ENCODE measurements at places on chromosomes 7 and 10.

DNA sequence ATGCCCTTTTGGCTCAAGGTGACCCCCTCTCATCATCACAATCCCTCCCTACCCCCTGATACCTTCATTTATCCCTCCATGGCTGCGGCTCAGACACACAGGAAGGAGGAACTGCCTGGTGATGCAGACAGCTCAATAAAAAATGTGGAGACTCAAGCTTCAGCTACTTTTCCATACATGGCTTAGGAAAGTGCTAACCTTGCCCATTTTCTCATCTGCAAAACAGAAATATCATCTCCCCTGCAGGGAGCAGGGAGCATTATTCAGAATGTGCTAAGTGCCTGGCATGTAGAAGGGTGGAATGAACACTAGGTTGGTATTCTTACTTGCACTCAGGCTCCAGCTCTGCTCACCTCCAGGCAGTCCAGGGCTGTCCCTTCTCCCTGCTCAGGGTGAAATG is 23.8 kb downstream of the CXCL12 start:
- no peak for DNase-seq

- DNase-seq = no peak
Observed at GRCh38 chr10:33808475-33808874, 474.0 kb upstream of the NRP1 start.

- no peak for DNase-seq
Observed at GRCh38 chr7:975702-976473, 539 bp upstream of the COX19 start.

GRCh38 chr7:11829954-11830353 is 2.0 kb downstream of the THSD7A start:
- DNase-seq = no peak

- no peak for DNase-seq
Observed at GRCh38 chr10:3102720-3103427, 35.5 kb downstream of the PFKP start.

DNA sequence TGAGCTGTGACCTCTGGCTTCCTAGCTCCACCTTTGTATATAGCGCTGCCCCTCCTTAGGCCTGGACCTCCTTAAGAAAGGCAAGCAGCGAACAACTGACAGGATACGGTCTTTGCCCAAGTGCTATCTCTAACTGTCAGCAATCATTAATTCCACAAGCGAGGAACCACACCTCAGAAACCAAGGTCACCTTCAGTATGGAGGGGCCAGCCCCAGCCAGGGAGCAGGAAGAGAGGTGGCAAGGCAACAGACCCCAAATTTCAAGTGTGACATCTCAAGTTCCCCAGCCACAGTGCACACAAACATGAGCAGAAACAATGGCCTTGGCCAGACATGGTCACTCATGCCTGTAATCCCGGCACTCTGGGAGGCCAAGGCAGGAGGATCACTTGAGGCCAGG is 4.8 kb upstream of the AOC1 start:
- no peak for DNase-seq

GRCh38 chr10:74949843-74950765 is 123.7 kb downstream of the KAT6B start:
- no peak for DNase-seq

GRCh38 chr7:135974667-135975066 is 2.5 kb downstream of the MTPN start:
- no peak for DNase-seq

DNA sequence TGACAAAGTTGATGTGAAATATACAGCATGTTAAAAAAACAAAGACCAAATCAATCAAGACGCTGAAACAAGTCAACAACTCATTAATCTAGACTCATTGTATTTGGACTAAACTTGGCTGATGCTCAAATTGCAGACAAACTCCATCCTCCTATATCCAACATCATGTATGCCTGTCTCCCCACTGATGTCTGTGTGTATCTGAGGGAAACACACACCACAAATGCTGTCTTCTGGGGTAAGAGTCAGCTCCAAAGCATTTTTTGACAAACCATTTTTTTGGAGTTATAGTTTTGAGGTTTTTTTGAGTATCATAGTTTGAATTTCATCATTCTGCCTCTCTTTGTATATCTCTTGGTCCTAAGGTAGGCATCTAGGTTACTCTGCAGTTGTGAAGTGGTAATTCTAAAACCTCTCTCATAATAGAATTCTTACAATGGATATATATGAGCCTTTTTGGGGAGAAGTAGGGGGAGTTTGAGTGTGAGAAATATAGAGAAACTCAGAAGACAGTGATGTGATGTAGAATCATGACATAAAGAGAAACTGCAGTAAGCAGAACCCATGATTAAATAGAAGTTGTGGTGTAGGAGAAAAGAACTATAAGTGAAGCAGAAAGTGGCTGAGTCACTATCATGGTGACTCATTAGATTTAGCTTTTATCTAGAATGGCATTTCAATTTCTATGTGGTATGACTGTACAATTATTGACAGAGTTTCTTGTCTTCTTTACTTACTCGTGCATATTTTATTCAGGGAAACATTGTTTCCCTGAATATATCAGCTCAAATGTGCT is 1531.1 kb upstream of the LRRTM3 start:
- DNase-seq = no peak

- no peak for DNase-seq
Observed at GRCh38 chr7:54546986-54547314, 4.8 kb downstream of the VSTM2A start.

DNA sequence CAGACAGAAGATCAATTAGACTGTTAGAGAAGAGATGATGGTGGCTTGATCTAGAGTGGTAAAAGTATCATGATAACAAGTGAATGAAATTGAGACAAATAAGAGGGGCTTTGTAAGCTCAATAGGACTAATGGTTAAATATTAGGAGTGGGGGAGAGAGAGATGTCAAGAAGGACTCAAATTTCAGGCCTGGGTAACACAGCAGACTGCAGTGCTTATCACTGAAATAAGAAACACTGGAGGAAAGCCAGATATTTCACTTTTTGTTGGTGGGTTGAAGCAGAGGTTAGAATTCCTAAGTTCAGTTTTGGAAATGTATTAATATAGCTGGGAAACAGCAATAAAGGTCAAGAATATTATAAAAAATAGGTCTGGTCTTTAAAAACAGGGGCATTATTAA is 74.6 kb downstream of the ORC5 start:
- no peak for DNase-seq

DNA sequence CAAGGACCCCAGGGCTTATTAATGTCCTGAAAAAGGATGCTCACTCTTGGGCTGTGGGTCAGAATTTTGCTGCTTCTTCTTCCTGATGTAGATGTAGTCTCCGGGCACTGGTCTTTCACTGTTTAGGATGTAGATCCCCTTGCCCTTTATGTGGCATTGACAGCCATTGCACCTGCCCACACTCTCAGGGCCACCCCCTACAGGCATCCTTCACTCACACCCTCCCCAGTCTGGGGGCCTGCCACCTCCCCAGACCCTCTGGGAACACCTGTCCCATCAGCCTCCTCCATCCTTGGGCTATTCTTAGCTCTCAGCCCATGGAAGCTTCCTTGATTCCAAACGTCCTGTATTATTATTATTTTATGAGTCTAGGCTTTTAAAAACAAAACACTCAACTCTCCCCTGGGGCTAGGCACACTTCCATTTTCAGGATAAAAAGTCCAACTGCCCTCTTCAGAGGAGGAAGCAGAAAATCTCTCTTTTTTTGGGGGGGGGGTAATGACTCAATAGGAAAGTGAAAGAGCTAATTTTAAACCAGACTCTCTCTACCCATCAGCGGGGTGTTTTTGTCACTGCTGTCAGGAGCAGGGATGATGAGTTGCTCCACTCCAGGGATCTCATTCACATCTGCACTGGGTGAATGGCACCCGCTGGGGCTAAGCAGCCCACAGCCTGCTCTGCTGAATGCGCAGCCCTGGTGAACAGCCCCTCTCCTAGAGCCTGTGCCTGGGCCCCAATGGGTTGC is 11.5 kb upstream of the KLRG2 start:
- peak; percentile 12 for DNase-seq

DNA sequence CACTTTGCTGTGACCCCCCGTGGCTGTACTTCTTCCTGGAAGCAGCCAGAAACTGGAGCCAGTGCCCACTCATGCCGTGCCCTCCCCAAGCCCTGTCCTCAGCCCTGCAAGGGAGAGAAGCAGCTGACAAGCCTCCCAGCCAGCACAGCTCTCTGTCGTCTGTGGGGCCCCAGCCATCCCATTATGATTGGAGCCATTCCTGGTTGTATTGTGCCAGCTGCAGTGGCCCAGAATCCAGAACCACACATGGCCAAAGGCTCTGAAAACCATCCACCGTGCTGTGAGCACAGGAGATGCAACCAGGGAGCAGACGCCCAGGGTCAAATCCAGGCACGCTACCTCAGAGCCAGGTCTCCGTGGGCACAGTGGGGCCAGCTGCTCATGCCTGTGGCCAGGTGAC is 18.7 kb downstream of the GRID2IP start:
- no peak for DNase-seq

DNA sequence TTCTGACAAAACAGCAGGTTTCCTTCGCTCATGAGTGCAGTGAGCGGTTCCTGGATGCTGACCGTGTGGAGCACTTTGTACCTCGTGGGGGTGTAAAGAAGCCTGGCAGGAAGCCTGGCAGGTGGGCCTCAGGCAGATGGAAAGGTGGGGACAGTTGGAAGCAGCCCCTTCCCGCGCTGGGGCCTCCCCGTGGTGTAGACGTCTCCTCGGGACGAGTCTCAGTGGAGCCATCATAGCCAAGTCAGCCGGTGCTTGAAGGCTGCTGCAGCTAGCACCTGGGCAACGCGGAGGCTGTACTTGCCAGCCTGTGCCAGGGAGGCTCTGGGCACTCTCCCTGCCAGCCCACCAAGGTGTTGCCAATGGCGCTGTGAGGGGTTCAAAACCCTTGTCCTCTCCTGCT is 154.5 kb downstream of the WDR37 start:
- no peak for DNase-seq

DNA sequence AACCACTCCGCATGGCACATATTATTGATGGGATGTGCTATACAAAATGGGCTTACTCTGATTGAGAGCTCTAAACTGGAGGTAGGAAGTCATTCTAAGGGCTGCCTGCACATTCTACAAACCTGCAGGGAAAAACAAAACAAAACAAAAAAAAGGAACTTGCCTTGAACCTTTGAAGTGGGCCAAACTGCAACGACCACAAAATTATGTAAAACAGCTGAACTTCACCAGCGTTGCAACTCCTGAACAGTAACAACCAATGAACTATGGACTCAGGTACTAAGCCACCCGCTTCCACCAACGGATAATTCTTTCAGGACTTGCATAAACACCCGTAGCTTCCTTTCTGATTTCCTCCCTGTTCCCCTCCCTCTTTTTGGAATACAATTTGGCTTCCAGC is 80.4 kb downstream of the ZNF248 start:
- DNase-seq = no peak

DNA sequence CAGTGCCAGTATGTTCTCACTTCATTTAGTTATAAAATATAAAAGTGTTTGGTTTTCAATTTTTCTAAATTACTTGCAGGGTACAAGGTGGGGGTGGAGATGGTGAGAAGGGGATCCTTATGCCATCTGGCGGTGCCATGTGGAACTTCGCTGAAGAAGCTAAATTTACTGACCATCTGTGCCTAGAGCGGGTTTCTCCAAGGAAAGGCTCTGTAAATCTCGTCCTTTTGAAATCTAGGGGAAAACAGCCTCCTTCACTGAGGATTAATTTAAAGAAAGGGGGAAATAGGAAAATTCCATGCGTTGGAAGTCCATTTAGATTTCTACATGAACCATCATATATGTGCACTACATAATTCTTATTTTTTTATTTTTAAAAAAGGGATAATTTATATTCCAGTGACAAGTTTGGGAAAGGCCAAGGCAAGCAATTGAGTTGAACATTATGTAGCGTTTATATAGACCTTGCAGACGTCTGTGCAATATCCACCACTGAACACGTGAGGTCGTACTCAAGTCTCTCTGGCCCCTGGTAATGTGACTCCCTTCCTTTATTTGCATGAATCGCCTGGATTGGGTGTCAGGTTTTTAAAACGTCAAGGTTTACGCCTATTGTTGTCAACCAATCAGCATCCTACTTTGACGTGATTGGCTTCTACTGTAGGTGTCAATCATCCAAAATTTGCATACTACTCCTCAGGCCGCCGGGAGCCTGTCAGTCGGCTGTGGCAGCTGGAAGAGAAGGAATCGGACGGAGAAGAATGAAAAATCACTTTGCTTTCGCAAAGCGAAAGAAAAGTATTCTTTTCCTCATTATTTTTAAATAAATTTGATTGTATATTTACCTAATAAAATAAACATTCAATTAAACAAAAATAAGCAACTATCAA is 297.1 kb upstream of the NFE2L3 start:
- DNase-seq = peak; percentile 57

- DNase-seq = no peak
Observed at GRCh38 chr10:15363031-15363430, 8.1 kb downstream of the FAM171A1 start.

DNA sequence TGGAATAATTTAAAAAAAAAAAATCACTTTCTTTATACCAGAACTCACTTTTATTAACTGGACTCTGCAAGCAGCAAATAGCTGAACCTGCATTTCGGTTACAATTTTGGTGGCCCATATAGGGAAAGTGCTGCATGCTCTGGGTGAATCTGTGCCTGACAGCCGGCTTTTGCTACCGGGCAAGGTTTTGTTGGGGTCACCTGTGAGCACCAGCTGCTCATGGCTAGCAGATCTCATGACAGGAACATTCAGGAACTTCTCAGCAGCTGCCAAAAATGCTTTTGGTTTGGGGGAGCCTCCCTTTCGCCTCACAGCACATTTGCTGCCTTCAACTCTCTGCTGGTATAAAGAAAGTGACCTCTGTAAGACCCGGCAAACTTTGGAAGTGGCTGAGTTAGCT is 13.2 kb upstream of the CREB3L2 start:
- DNase-seq = no peak

- no peak for DNase-seq
Observed at GRCh38 chr7:33671531-33672262, 233.6 kb upstream of the BMPER start.

DNA sequence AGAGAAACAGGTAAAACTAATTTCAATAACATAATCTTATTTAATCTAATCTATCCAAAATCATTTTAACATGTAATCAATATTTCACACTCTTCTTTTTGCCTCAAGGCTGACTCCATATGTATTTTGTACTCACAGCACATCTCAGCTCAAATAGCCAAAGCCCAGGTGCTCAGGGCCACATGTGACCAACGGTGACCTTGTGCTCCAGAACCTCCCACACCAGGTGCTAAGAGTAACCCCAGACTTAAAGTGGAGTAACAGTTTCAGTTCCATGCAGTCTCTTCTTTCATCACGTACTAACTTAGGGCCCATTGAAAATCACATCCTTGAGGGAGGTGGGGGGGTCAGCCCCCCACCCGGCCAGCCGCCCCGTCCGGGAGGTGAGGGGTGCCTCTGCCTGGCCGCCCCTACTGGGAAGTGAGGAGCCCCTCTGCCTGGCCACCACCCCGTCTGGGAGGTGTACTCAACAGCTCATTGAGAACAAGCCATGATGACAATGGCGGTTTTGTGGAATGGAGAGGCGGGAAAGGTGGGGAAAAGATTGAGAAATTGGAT is 47.3 kb downstream of the NCAPG2 start:
- DNase-seq = no peak

GRCh38 chr7:19405541-19405940 is 260.3 kb upstream of the FERD3L start:
- DNase-seq = no peak

Data from activated naive CD8-positive, alpha-beta T cell treated with anti-CD3 and anti-CD28 coated beads, Interleukin-2, amount 50 U/mL, for 24 hours (primary cell).